ENCODE measurements at places on chromosomes 12 and 14.
A peak's percentile ranks its signal among the peaks of the same experiment; 100 is the strongest.

GRCh38 chr12:105466901-105467598, 136.6 kb downstream of the C12orf75 start:
- DNase-seq: no peak

DNA sequence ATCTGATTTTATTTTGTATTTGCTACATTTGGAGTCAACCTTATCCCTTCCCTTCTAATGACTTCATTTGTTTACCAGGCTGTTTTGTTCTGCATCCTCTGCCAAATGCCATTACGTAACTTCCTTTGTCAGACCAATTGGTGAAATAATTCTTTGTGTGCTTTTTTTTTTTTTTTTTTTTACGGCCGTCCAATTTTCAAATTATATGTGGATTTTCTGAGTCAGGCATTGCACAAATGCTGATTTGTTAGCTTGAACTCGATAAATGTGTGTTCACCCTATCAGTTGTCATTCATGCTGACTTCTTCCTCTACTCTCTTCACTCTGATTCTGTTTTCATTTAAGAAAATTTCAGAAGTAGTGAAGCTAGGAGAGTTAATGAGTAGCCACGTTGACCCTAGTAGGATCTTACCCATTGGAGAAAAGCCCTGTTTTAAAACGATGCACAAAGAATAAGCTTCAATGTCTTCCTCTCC, 386.2 kb downstream of the DIO2 start:
- DNase-seq: no peak

DNA sequence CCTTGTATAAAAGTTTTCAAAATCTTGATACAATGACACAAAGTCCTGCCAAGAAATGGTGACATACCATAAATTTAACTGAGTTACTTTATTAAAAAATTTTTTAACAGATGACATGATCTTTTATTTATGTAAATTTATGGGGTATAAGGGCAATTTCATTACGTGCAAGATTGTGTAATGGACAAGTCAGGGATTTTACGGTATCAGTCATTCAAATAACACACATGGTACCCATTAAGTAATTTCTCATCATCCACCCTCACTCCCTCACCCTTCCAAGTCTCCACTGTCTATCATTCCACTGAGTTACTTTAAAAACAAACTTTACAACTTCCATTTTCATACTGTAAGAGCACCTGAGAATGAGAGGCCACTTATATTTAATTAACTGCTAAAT, 37.4 kb downstream of the SPTLC2 start:
- DNase-seq: no peak

DNA sequence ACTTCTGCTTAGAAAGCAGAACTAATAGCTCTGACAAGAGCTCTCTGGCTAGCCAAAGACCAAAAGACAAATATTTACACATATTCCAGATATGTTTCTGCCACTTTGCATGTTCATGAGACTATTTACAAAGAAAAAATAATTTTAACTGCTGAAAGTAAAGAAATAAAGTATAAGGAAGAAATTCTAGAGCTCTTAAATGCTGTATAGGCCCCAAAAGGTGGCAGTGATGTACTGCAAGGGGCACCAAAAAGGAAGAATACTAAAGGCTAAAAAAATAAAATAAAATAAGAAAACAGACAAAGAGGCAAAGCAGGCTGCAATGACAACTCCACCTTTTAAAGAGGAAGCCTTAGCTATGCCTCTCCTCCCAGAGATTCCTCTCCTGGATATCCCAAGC, 23.0 kb downstream of the KLRK1 start:
- DNase-seq: no peak

DNA sequence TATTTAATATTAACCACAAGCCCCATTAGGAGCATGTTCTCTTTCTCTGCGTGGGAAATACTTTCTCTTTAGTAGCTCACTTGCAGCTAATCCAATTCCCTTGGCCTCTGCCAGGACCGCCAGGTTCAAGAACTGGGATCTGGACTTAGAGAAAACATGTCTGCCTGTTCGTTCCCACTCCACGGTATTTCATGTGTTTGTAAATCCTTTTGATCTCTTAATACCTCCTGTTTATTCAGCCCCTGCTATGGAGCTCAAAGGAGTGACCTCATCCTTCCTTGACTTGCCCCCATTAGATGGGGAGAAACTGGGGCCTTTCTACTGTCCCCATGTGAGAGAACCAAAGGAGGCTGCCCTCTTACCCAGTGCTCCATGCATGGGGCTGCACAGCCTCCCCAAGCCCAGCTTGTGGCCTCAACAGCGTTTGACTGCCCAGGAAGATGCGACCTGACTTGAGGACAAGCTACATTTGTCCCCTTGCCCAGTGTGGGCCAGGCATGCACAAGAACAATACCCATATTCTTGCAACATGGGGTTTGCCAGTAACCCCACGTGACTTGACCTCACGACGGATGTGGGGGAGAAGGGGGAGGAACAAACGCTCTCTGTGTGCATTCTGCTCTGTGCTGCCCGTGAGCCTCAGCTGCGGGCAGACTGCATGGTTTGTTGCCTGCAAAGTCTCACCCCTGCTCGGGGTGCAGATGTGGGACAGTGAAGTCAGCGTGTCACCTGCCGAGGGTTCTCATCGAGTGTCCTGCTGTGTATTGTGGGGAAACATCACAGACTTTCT, 30.3 kb downstream of the CD9 start:
- peak; percentile 60 for DNase-seq

GRCh38 chr12:87270919-87271318, 758.3 kb downstream of the C12orf50 start:
- no peak for DNase-seq

- DNase-seq: no peak
These were observed 45.5 kb upstream of the ERGIC2 start for GRCh38 chr12:29426498-29426897.

DNA sequence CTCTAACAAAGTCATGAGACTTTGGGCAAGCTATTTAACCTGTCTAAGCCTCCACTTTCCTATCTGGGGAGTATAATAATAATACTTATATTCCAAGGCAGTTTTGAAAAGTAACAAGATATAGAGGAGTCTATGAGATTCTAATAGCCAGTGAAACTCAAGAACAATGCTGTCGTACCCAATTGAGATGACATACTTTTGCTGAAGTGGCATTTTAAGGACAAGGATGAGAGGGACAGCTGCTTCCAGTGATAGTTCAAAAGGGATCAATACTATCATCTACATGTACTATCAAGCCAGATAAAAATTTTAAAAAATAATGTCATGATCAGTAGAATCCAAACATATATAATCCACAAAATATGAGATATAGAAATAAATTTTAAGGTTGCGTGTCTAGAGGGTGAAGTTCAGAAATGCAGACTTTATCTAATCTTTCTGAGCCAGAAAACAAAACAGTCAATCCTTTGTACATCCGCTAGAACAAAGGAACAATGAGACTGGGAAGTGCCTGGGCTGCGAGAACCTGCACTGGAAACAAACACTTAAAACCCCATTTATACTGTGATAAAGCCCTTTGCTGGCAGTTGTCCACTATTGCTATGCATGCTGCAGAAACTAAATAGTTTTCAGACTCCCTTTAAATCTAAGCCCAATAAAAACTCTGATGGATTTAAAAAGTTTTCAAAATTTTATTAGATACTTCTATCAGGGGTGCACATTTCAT, 38.6 kb downstream of the PTPRB start:
- DNase-seq: no peak

DNA sequence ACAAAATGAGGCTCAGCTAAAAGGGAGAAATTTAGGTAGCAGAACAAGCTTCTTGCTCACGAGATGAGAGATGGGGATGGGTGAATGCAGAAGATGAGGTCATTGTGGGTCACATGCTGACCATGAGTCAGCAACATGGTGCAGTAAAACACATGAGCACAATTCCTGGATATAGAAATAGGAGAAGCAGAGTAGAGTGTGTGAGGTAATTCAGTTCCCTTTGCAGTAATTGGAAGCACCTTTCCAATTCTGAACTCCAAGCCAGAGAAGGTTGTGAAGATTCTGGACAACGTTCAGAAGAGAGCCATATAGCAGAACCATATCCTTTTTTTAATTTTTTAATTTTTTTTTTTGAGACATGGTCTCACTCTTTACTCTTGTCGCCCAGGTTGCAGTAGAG, 62.0 kb upstream of the LMNTD1 start:
- no peak for DNase-seq

GRCh38 chr12:104686196-104686595, 229.4 kb downstream of the CHST11 start:
- DNase-seq: no peak

- no peak for DNase-seq
These were observed 36.2 kb downstream of the GCN1 start for GRCh38 chr12:120158351-120158750.

DNA sequence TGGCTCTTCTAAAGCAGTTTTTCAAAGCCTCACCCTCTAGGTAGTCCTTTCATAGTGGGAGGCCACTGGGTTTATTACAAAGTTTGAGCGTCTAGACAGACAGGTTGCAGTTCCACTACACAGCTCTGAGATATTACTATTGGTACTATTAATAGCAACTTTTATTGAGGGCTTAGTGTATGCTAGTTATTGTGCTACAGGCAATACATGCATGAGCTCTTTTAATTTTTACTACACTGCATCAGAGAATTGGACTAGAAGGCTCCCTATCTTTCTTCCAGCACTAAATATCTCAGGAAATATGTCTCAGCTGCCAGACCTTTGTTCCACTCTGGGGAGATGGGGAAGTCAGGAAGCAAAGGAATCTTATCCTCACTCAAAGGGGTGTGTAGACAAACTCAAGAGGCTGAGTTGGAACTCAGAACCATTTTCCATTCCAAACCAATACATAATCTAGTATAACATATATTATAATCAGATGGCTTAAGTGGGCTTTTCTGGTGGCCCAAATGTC, 161.8 kb upstream of the SLC38A2 start:
- no peak for DNase-seq

DNA sequence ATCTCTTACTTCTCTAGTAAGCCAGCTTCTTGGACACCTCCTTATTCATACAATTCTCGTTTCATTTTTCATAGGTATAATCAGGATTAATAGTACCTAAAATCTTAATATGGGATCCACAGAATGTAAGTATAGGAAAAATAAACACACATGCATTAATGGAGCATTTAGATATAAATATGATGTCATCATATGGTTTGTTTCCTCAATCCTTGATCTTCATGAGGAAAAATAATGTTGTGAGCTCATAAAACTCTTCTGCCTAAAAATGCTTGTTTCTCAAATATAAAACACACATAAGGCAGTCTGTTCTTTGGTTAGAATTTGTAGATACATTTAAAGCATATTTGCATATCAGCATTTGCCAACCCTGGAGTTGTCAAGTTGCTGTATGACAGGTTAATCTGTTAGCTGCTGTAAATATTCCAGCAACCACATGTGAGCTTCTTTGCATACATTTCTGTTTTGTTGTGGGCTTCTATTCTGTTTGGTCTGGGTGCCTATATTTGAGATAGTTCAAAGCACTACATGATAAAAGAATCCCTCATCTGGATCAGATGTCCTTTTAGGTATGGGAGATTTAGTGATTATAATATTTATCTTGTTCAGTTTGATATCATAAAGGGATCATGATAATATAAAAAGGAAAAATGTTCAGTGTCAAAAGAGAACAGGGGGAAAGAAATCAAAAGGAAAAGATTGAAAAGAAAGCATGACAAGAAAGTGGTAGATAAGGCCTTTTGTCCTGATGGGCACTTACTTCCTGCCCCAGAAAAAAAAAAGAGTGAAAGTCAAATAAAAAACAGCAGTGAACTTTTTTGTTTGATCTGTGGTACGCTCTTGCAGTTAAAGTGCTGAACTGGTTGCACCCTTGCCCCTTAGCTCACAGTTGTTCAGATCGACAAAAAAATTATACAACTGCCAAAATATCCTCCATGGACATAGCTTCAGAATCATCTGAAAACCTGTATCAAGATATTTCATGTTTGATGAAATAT, 68.6 kb downstream of the ACSS3 start:
- no peak for DNase-seq

DNA sequence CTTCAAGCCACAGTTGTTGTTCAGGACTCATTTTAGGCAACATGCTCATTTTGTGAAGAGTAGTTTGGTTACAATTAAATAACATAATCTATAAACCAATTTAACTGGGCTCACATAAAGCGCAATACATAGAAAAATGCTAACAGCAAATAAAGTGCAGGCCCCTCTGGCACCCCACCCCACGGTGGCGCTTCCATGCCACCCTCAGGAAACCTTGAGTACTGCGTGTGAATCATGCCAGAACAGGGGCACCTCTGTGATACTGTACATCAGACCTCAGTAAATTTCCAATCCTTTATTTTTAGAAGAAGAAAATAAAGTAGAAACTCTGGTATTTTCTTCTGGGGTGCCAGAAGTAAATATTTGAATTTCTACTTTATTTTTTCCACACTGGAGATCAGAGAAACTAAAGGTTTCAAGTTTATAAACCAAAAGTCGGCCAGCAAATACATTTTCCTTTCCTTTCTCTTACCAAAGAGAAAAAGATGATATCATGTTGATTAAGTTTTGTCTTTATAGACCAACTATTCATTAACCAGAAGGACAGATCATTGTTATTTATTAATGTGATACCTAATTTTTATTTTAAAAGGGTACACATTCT, 316.8 kb downstream of the PAWR start:
- no peak for DNase-seq

GRCh38 chr12:47944685-47945340, 18.6 kb upstream of the TMEM106C start:
- no peak for DNase-seq

- DNase-seq: no peak
These were observed 16.2 kb downstream of the SLC2A14 start for GRCh38 chr12:7856516-7856915.

- DNase-seq: no peak
These were observed 56.5 kb downstream of the DAD1 start for GRCh38 chr14:22532345-22533056.

DNA sequence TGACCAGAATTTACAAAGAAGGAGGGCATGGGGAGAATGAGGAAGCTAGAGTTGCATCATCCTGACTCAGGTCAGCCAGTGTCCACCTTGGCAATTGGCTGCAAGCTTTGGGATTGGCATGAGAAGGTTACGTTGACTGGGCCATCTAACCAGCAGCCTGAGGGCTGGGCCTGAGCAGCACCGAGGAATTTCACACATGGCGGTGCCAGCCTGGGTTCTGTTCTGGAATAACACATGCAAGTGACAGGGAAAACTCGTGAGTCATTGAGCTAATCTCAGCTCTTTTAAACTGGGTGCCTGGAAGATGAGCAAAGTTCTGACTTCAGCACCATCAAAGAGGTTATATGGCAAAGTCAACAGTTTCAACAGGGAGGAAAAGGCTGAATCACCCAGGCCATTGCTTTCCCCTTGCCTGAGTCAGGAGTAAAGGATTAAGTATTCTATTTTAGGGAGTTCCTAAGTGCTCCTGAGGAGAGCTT, 543.2 kb upstream of the TBX3 start:
- DNase-seq: no peak

GRCh38 chr14:95741038-95741490, 27.1 kb upstream of the TCL1A start:
- DNase-seq: no peak
